Cardiac fibroblast (primary cell): ENCODE measurements at places on chromosomes 2 and 18.

DNA sequence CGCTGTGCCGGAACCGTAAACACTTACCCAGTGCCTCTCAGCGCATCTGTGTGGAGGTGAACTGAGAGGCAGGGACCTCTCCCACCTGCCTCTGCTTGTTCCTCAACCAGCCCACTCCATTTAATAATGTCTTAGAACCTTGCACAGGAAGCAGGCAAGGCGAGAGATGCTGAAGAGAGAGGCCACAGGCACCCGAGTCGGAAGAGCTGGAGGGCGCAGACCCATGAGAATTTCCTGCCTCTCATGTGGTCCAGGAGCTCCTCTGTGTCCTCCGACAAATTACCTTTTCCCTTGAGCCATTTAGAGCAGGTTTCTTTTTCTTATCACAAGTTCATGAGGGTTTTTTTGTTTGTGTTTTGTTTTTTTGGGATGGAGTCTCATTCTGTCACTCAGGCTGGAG lies 4.9 kb upstream of the RFX8 start:
- DNase-seq: no peak

- no peak for DNase-seq
Observed at GRCh38 chr18:31500051-31500688, 2.2 kb downstream of the DSG2 start.

GRCh38 chr2:158493458-158493857 lies 36.7 kb downstream of the PKP4 start:
- DNase-seq: no peak

GRCh38 chr2:23356711-23357110 lies 28.3 kb upstream of the KLHL29 start:
- DNase-seq: no peak
